GM12892 (cell line): ENCODE measurements at places on chromosomes 11 and 22.
A peak's percentile ranks its signal among the peaks of the same experiment; 100 is the strongest.

GRCh38 chr11:70176940-70177689 is 26.0 kb upstream of the FADD start:
- peak; percentile 80 for DNase-seq

- DNase-seq: no peak
Measured at GRCh38 chr11:65503949-65504673, 5.3 kb downstream of the MALAT1 start.

DNA sequence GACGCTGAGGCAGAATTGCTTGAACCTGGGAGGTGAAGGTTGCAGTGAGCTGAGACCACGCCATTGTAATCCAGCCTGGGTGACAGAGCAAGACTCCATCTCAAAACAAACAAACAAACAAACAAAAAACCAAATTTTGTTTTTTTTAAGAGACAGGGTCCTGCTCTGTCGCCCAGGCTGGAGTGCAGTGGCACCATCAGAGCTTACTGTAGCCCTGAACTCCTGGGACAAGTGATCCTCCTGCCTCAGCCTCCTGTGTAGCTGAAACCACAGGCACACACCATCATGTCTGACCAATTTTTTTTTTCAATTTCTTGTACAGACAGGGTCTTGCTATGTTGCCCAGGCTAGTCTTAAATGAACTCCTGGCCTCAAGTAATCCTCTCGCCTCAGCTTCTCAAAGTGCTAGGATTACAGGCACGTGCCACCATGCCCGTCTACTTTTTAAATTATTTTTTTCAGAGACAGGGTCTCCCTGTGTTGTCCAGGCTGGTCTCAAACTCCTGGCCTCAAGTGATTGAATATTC is 13.2 kb upstream of the PPM1F start:
- DNase-seq: no peak

- DNase-seq: no peak
Measured at GRCh38 chr11:28539239-28540030, 431.2 kb downstream of the METTL15 start.

DNA sequence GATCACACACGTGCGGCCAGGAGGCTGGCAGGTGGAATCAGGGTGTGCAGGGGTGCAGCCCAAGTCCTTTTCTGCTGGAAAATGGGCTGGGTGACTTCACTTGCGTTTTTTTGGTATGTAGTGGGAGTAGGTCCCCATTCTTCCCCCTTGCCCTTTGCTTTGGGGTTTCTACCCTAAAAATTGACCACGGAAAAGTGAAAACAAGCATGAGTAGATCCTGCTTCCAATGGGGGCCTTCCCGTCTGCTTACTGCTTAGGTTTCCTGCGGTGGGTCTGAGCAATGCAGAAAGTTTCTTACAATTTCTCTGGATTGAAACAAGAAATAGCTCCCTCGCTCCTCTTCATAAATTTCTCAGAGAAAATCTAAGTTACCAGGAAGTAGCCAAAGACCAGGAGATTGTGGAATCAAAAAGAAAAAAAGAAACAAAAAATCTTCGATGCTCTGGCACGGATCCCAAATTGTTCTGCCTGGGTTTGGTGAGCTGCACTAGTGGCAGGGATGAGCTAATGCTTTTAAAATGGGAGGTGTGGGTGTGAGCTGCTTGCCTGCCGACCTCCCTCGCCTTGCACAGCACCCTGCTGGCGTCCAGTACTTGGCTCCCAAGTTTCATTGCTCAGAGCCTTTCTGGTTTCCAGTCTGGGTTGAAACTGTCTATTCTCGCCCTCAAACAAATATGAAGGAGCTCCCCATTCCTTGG is 2.4 kb downstream of the TIMP3 start:
- no peak for DNase-seq

DNA sequence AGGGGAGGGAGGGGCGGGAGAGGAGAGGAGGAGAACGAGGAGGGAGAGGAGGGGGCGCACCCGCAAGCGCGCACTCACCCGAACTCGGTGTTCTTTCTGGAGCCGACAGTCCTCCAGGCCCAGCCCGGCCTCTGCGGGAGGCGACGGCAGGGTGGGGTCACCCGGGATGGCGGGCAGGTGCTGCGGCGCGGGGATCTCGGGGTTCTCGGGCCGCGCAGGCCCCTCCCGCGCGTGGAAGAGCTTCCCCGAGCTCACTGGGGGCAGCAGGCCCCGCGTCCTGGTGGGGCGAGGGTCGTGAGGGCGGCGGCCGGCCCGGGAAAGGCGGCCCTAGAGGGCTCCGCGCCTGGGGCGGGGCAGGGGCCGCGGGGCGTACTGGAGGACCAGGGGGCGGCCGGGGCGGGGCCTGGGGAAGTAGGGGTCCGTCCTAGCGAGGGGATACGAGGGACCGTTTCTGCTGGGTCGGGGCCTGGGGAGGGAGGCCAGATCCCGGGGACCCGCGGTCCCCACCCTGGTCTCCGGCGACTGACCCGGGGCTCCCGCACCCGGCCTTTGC is 5.2 kb downstream of the LMNTD2 start:
- no peak for DNase-seq

- DNase-seq: no peak
Measured at GRCh38 chr11:112734207-112734606, 227.0 kb upstream of the NCAM1 start.

DNA sequence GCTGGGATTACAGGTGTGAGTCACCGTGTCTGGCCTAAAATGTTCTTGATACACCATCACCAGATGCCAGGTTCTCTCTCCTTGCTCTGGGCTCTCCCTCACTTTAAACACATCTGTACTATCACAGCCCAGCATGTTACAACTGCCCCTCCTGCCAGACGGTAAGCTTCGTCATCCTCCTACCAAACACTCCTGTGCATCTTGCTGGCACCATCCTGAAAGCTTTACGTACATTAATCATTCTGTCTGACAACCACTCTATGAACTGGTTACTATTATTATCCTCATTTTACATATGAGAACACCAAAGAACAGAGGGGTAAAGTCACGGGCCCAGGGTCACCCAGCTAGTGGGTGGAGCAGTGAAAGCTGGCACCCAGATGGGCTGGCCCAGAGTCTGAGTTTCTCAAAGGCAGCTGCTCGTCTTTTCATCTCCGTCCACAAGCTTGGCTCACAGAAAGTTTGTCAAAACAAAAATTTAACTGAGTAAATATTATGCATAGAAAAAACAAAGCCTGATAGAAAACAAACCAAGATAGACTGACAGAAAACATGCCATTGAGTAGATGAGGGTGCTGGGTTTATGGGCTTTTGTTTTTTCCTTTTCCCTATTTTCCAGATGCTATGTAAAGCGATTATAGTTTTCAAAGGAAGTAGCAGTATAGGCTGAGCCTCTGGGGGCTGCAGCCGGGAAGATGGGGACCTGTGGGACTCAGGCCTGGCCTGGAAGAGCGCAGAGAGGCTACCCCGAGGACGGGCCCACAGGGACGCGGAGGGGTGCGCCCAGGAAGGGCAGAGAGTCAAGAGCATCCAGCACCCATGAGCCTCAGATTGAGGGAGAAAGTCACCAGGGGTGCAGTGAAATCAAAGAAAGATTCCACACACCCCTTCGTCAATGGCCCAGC is 9.5 kb downstream of the PLA2G6 start:
- no peak for DNase-seq

GRCh38 chr11:20337526-20338154 is 25.9 kb upstream of the HTATIP2 start:
- peak; percentile 2 for DNase-seq

DNA sequence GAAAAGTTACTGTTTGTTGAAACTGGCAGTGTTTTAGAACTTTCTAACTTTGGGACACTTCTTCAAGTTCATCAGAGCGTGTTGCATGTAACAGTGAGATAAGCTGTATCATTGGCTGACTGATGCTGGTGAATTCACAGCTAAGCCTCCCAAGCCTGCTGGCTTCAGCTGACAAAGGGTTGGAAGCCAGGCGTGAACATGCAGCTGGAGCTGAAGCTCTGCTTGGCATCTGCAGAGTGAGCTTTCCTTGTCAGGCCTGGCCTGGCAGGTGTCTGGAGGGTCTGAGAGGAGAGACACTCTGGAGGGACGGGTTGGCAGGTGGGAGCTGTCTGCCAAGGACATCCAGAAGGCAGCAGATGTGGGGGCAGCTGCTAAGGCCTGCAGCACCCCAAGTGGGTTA is 1.5 kb downstream of the AMPD3 start:
- DNase-seq: no peak

GRCh38 chr11:134741453-134742223 is 329.6 kb upstream of the B3GAT1 start:
- DNase-seq: no peak

- no peak for DNase-seq
Measured at GRCh38 chr11:15580056-15580774, 465.5 kb downstream of the INSC start.

DNA sequence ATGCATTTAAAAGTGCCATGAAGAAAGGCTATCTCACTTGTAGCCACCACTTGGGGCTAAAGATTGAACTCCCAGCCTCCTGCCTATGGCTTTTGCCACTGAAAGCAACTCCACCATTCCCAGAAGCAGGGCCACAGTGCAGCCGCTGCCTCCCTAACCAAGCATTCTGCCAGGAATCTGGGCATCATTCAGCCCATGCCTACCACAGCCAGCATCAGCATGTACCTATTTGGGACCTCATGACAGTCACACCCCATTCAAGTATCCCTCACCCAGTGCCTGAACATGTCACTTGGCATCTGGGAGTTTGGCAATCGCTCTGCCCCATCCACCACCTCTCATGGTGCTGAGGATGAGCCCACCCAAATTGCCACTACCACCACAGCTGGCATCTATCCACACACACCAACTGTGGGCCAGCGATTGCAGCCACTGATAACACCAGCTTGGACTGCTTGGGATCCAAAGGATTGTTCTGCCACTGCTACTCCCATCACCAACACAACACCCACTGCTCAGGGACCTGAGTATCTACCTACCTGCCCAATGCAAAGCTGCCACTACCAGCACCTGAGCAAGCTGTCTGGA is 234.4 kb downstream of the GRM5 start:
- DNase-seq: no peak

- no peak for DNase-seq
Measured at GRCh38 chr11:93904716-93905115, 54.3 kb upstream of the VSTM5 start.

DNA sequence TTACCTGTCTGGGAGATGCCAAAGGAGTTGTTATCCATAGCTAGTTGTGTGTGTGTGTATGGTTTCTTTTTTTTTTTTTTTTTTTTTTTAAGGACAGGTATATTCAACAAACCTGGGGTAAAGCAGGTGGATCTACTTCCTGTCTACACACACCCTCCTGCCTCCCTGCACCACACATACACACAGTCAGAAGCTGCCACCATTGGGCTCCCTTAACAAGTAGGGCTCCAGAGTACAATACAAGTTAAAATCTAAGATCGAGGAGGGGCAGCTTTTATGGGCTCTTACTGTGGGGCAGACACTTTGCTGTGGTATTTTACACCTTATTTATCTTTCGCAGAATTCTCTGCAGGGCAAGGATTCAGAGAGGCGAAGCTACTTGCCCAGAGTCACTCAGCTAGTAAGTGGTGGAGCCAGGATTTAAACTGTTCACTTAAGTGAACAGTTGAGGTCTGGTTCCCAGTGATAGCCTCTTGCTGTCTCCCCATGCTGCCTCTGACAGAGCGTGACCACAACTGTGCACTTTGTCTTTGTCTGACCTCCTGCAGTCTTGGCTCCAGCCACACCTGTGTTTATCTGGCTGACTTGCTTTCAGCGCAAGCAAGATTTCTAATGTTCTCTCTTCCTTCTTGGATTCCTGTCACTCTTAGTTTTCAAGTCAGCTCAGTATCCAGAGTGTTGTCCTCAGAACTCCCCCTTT is 135.0 kb downstream of the CSNK2A3 start:
- no peak for DNase-seq

DNA sequence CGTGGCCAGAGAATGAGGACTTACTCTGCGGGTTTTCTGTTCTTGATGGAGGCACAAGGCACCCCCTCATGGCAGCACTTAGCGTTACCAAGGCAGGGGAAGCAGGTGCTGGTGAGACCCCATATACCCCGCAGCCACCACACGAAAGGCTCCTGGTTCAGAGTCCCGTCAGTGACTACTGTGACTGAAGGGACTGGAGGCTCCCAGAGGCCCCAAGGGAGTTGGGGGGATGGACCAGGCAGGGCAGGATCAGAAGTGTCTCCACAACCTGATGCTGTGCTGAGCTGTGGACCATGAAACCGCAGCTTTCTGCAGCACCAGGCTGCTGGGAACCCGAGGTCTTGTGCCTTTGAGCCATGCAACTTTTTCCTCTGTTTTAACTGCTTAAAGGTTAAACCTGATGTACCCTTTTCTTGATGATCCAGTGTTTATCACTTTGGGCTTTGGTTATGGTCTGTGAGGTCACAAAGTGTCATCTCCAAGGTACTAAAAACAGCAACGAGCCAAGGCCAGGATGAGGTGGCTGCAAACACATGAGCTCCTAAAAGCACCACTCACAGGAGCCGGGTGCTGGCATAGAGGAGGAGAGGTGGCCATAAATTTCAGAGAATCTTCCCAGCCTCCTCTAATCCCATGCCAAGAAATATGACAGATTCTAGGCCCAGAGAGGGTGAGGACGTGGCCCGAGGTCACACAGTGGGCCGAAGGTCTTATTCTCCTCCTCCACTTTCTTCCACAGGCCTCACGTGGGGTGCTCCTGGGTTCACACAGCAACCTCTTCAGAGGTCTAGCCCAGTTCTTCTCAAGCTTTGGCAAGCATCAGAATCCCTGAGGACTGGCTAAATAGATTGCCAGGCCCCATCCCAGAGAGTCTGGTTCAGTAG is 4.2 kb upstream of the LRRC32 start:
- no peak for DNase-seq

GRCh38 chr11:119560961-119561360 is 138.0 kb upstream of the THY1 start:
- DNase-seq: no peak

DNA sequence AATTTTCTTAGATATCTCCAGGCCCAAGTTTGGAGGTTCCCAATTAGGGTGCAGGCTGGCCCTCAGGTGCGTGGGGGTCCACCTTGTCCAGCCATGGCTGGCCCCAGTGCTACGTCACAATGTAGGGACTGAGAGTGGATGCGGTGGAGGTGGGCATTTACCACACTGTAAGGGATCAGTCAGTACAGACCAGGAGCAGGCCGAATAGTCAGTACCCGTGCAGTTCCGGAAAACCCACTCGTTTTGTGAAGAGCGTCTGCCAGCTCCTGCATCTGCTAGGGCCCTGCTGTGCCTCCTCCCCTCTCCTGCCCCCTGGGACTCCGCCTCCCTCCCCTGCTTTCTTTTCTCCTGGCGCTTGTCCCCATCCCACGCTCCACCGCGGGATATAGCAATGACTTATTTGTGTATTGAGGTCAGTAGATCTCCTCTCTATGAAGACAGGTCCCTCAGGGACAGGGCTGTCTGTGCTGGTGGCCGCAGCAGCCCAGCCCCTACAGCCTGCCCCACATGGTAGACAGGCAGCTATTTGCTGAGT is 50.4 kb upstream of the SEPTIN5 start:
- no peak for DNase-seq

DNA sequence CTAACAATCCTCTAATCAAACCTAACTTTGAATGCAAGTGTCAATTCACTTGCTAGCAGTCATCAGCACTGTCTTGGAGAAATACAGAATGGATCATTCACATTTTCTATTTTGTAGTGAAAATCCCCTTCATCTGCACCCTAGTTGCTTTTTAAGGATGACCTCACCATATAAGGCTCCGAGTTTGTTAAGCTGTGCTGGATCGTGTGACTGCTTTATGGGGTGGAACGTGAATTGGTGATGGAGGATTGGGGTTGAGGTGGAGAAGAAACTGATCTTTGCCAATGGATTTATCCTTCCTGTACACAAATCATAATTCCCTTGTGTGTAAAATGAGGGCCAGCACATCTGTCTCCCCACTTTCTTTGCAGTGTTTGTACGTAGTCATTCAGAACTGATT is 85.6 kb upstream of the TBCEL start:
- DNase-seq: no peak

GRCh38 chr11:102446606-102447005 is 6.0 kb downstream of the TMEM123 start:
- DNase-seq: no peak

- no peak for DNase-seq
Measured at GRCh38 chr11:2673871-2674471, 25.8 kb downstream of the KCNQ1OT1 start.
